ENCODE measurements at places on chromosomes 16 and 17. TPM values are rescaled to one million over a fixed set of nuclear protein-coding genes. Genes with fewer than 3 reads are reported as not detected.

The ZNF423 gene
- 0.64 TPM for total RNA-seq

The PHAF1 gene
- total RNA-seq: 9.8 TPM

The TNFRSF13B gene
- total RNA-seq: 161 TPM

The WDR45B gene
- 26.5 TPM for total RNA-seq

The CES1 gene
- total RNA-seq: 0.66 TPM

The CRHR1 gene
- not detected for total RNA-seq

The DOC2B gene
- not detected for total RNA-seq

The USP43 gene
- not detected for total RNA-seq

The KDM6B gene
- 19.7 TPM for total RNA-seq

The NPIPA8 gene
- not detected for total RNA-seq

The HOXB5 gene
- total RNA-seq: not detected

The KRT39 gene
- not detected for total RNA-seq

The DERL2 gene
- total RNA-seq: 59.4 TPM

The NMRAL1 gene
- total RNA-seq: 72.4 TPM

The CLEC10A gene
- total RNA-seq: not detected

The ANKFY1 gene
- 26.4 TPM for total RNA-seq

The IL32 gene
- 69.5 TPM for total RNA-seq

The FA2H gene
- 0.27 TPM for total RNA-seq

The HOXB8 gene
- 0.21 TPM for total RNA-seq

The MT1A gene
- not detected for total RNA-seq

Data from GM12878 (cell line).